Cerebellar nuclear complex (tissue), 1 donor: ENCODE measurements at places on chromosomes 4 and X.

DNA sequence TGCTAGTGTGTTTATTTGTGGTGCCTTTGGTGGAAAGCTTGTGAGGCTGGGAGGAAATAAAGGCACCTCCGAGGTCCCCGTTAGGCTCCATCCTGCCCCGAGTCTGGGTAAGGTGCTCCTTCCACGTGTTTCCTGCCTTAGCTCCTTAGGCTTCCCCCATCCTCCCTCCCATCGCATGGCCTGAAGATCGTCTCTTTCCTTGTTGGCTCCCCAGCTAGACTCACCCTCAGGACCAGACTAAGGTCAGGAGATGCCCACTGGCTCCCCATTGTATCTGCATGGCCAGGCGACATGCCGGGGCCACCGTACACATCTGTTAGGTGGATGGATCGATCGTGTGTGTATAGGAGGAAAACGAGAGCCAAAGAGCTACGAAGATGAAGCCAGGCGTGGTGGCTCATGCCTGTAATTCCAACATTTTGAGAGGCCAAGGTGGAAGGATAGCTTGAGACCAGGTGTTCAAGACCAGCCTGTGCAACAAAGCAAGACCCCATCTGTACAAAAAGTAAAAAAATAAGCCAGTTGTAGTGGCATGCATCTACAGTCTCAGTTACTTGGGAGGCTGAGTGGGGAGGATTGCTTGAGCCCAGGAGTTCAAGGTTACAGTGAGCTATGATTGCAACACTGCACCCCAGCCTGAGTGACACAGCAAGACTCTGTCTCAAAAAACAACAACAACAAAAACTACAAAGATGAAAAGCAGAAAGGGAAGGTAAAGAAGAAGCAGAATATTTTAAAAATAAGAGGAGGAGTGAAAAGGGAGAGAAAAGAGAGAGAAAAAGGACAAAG is 53.7 kb downstream of the SEPSECS start:
- no peak for DNase-seq

DNA sequence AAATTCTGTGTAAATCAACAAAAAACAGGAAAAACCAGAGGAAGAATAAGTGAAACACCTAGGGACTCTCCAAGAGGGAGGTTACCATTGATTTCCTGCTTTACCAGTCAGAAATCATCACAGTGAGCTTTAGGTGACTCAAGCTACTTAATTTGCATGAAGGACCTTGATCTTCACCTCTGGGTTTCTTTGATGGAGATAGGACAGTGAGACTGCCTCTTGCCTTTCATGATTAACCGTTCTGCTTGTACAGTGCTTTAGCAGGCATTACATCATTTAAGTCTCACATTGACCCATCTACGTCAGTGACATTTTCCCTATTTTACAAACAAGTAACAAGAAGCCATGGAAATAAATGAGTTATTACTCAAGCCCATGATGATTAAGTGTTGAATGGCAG is 3.4 kb upstream of the GK start:
- no peak for DNase-seq

DNA sequence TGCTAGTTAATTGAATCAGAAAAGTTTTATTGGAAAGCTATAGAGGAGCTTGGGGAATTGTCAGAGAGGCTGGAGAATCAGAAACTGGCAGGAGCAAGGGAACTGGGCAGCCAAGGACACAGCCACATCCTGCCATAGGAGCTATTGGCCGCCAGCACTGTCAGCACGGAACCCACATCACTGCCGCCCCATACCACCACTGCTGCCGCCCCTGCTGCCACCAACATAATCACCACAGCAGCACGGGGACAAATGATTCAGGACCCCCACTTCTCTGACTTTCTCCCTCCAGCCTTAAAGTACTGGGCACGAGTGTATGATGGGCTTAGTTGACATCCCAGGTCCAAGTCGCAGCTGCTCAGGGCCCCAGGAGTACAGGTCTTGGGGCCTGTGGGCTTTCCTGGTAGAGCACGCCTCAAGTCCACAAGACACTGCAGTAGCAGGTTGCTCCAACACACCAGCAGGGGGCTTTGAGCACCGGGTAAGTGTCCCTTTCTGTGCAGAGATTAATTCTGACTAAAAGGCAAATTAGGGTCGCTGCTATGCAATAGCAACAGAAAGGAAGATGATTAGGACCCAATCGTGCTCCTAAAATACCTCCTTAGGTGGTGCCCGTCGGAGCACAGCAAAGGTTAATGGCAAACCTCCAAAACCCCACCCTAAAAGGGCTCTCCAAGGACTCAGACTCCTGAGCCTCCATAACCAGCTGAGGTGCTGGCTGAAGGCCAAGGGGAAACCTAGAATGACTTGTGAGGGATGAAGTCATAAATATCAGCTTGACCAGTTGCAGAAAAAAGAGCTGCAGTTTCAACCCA is 6.9 kb downstream of the PJA1 start:
- DNase-seq = no peak

DNA sequence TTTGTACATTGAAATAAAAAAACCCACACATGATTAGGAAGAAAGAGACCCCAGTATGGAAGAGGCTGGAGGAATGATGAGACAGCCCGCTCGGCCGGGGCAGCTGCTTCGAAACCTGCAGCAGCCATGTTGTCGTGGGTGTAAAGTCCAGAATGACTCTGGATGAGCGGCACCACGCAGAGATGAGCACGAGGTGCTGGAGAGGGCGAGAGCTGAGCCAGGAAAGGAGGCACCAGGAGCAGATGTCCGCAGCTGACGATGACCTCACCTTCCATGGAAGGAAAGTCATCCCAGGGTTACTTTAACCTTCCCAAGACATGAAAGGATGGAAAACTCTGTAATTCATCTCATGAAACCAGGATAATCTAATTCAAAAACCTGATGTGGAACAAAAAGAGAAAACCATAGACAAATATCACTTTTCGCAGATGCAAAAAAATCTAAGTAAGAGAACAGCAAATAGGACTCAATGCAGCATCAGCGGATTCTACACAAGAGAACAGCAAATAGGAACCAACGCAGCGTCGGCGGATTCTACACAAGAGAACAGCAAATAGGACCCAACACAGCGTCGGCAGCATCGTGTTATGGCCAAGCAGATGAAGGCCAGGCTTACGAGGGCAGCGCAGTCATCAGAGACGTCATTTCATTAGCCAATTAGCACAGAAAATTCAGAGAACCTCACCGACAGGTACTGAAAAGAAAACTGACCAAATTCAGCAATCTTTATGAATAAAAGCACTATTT is 25.9 kb upstream of the SPON2 start:
- no peak for DNase-seq

- no peak for DNase-seq
Measured at GRCh38 chrX:40863671-40864070, 128.3 kb upstream of the MED14 start.

DNA sequence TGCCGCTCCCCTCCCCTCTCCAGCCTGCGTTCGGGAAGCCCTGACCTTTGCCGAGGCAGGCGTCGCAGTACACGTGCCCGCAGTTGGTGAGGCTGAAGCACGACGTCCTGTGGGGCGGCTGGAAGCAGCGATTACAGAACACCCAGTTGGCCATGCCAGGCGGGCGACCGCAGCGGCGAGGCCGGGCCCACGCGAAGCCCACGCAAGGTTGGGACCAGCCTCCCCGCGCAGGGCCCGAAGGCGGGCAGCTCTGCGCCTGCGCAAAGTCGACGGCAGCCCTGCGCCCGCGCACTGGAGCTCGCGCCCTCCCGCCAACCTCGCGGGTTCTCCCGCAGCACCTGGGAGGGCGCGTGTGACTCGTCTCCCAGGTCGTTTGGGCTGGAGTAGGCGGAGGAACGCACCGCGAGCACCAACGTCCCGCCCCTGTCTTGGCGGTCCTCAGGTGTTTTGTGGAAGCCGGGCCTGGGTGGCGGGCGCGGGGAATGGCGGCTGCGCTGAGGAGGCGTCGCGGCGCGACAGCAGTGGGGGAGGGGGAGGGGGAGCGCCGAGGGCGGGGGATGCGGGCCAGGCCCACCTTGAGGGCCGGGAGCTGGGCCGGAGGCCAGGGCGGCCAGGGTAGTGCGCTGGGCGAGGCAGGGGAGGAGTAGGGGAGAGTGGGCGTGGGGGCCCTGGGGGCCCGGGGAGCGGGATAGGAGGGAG is at the start of gene RNF212:
TSS of gene RNF212 (minus strand) at position 254 of the 699 bp plus-strand sequence. CDS start at position 154, 100 bp downstream.
- DNase-seq = no peak

GRCh38 chr4:101258883-101259282 is 88.4 kb downstream of the PPP3CA start:
- no peak for DNase-seq

DNA sequence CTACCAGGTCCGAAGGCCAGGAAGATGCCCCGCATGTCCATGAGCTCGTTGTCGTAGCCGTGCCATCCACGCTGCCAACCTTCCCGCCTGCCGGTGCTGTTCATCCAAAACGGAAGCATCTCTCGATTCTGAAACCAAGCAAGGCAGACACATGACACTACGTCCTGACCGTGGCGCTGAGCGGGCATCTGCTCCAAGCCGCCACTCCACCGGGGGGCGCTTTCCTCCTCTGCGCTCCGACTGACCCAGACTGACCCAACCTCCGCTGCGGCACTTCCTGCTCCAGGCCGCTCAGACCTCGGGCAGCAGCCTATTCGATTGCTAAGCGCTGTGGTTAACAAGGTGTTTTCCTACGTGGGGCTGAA is 120.5 kb downstream of the ENPP6 start:
- no peak for DNase-seq
